ENCODE measurements at places on chromosomes 3 and 15.
A peak's percentile ranks its signal among the peaks of the same experiment; 100 is the strongest.

DNA sequence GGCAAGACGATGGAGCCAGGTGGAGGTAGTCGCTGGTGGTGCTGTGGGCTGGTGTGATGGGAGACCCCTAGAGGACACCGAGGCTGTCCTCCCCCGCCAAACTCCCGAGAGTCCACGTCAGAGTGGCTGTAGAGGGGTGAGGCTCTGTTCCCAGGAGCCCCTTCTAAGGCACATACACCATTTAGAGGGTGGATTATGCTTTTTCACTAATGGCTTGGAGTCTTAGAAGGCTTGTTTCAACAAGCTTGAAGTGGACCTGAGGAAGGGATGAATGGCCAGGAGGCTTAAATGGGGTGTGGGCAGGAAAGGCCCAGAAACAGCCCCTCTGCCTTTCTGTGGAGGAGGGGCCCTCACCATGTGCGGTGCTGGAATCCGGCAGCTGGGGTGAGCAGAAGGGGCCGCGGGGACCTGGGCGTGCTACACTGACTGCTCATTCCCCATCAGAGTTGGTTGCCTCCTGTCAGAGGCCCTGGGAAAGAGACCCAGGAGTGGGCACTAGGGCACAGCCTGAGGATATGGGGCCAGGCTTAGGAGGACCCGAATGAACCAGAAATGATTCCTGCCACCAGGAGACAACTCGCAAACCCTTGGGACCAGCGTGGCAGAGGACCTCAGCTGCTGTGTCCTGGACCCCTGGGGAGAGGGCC lies 66.2 kb downstream of the FEM1B start:
- no peak for DNase-seq

DNA sequence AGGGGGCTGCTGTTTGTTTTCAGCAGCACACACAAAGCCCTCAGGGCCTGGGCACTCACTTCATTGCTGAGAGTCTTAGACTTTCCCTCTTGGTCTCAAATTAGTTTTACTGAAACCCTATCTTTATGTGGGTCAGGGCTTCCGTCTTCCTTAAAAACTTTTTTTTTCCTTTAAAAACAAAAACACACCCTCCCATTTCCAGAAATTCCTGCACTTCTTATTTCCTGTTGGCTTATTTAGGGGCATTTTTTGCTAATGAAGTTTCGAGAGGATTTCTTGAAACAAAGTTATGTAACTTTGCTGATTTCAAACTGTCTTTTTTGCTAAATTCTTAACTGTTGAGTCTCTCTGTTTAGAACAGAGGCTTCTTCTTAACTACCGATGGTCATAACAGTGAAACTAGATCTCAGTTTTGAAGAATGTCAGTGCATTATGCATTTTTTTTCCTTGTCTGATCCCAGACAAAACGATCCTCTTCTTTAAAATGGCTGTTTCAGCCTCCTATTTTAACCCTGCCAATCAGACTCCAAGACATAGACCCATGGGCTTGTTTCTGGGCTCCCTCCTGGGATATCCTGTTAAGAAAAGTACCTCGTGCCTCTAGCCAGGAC lies 23.3 kb downstream of the ANAPC13 start:
- peak; percentile 31 for DNase-seq

GRCh38 chr15:32030795-32031194 lies 480 bp downstream of the CHRNA7 start:
- peak; percentile 77 for DNase-seq

DNA sequence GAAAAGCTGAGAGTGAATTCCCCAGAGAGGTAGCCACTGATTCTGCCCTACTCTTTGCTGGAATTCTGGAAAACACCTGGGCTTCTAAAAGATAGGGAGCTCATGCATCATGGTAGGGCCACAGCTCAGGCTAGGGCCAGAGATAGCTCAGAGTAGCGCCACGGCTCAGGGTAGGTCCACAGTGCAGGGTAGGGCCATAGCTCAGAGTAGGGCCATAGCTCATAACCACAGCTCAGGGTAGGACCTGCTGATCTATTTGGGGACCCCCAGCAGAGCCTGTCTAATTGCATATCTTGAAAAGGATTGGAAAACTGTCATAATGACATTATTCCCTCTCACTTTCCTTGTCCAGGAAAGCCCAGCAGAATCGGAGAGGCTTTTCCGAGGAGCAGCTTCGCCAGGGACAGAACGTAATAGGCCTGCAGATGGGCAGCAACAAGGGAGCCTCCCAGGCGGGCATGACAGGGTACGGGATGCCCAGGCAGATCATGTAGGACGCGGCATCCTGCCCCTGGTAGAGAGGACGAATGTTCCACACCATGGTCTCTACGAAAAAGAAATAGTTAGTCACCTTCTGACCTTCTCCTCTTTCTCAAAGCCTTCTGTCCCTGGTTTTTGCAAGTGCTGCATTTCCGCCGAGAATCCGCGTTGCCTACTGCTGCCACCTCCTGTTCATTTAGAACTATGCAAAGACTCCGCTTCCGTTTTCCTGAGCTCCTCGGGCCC lies 14.5 kb downstream of the TAGLN3 start:
- peak; percentile 86 for DNase-seq

GRCh38 chr3:191435981-191436380 lies 25.0 kb upstream of the PYDC2 start:
- DNase-seq = no peak

GRCh38 chr3:159872374-159873109 lies 116.1 kb upstream of the IL12A start:
- no peak for DNase-seq

DNA sequence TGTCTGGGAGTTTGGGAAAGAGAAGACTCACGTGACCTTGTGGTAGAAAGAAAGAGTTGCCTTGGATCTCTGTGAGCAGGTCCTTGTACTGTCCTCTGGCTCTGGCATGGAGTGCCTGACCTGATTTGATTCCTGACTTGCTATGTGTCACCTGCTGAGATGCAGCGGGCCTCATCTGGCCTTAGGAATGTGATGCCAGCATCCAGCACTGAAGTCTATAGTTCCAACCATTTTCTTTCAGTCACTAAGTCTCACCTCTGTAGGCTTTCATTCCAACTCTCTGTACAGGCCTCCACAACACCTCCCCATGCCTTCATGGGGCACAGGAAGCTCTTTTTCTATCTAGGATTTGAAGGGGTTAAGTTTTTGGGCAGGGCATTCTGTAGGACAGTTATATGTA lies 12.1 kb upstream of the OXSR1 start:
- DNase-seq = no peak

Data from endodermal cell (in vitro differentiated cells).